ENCODE measurements at places on chromosomes 7 and 10. TPM values are rescaled to one million over a fixed set of nuclear protein-coding genes. Genes with fewer than 3 reads are reported as not detected.

Gene ERVW-1
- not detected for total RNA-seq

Gene TRIL
- 0.97 TPM for total RNA-seq

Gene ZNF32
- 14.5 TPM for total RNA-seq

DNA sequence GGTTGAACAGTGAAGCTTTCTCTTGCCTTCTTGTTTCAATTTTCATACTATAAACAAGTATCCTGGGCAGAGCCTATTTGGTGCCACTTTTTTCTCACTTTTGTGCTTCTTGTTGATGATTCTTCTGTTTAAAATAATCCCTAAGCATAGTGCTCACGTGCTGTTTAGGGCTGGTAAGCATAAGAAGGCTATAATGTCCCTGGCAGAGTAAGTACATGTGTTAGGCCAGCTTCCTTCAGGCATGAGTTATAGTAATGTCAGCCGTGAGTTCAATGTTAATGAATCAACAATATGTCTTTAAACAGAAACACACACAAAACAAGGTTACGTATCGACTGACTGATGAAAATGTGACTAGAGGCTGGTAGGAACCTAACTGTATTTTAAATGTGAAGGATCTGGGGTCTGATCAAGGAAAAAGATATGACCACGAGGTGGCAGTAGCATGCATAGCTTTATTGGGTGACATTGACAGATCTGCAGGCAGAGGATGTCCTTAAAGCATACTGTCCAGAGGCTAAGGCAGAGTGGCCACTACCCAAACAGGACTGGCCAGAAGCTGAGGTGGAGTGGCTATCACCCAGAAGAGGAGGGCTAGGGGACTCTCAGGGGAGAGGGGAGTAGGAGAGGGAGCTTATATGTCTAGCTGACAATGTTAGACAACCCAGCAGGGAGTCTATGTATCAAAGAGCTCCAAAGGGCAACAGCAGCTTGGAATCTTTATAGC, 113.7 kb downstream of the BRAF start:
- no peak overlapping the region for H3K4me3 ChIP-seq
- H3K27ac ChIP-seq: no peak overlapping the region
- no peaks in the 10 kb centered on the region for H3K36me3 ChIP-seq
- H3K4me1 ChIP-seq: peaks cover 2% of the 10 kb centered on the region
- DNase-seq: peak; percentile 77

- H3K27ac ChIP-seq: peak overlapping the region; percentile 99
- peaks cover 13% of the 10 kb centered on the region for H3K4me1 ChIP-seq
- H3K27me3 ChIP-seq: no peaks in the 10 kb centered on the region
- H3K4me3 ChIP-seq: peak overlapping the region; percentile 86
Measured at GRCh38 chr7:2353113-2353935, 1.3 kb upstream of the EIF3B start.

DNA sequence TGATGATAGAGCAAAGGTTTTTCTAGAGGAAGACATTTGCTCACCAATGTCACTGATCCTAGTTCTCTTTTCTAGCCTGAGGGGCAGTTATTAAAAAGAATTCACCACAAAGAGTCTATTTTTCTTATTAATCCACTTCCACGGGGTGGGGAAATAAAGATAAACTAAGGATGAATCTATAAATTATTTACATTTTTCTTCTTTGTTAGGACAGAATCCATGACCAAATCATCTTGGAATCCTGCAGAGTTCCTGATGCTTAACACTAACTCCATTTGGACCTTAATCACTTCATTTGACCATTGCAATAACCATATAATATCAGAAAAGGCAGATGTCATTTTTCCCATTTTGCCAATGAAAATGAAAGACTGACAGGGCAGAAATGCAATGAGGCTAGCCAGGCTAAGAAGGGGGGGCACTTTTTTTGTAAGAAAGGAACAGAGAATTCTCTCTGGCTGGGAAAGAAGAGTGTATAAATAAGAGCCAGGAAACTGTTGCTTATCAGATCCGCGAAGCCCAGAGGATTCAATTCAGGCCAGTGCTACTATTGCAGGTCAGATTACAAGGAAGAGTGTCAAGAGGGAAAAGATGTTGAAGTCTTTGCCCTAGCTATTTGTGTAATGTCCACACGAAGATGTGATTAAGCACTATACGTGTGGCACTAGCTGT, 433.2 kb downstream of the TNS3 start:
- H3K4me1 ChIP-seq: no peaks in the 10 kb centered on the region
- H3K27me3 ChIP-seq: no peaks in the 10 kb centered on the region
- no peak for DNase-seq
- no peak overlapping the region for H3K4me3 ChIP-seq
- H3K36me3 ChIP-seq: no peaks in the 10 kb centered on the region
- H3K27ac ChIP-seq: no peak overlapping the region

DNA sequence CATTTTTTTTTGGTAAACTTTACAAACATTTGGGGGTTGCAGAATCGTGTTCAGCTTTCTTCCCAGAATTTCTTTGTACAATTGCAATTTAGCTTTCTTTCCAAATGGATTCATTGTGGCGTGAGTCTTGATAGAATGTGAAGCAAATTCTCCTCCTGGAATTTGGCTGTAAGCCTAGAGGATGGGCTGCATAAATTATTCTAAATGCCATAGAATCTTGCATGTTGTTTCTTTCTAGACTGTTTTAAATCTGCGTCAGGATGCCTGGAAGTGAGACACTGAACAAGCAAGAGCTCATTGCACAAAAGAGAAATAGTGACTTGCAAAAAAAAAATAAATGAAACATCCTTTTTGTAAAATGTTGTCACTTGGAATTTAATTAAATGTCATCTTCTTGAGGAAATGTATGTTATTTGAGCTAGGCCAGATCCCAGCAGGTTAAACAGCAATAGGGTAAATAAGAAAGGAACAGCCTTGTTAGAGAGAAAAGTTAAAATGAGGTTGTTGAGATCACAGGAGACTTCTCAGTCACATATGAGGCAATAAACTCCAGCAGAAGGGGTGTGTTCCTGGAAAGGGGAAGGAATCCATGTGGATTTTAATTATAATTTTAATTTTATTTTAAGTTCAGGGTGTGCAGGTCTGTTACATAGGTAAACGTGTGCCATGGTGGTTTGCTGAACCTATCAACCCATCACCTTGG, 483.0 kb downstream of the PLXDC2 start:
- no peak overlapping the region for H3K27ac ChIP-seq
- H3K4me1 ChIP-seq: no peaks in the 10 kb centered on the region
- H3K4me3 ChIP-seq: no peak overlapping the region
- H3K36me3 ChIP-seq: no peaks in the 10 kb centered on the region
- H3K27me3 ChIP-seq: no peaks in the 10 kb centered on the region
- DNase-seq: no peak

- H3K27ac ChIP-seq: no peak overlapping the region
- no peak for DNase-seq
- H3K4me1 ChIP-seq: peaks cover 3% of the 10 kb centered on the region
- H3K27me3 ChIP-seq: no peaks in the 10 kb centered on the region
- H3K36me3 ChIP-seq: no peaks in the 10 kb centered on the region
Measured at GRCh38 chr10:74988054-74988775, 123.2 kb upstream of the SAMD8 start.

- H3K4me1 ChIP-seq: no peaks in the 10 kb centered on the region
- H3K27me3 ChIP-seq: no peaks in the 10 kb centered on the region
- H3K4me3 ChIP-seq: no peak overlapping the region
- H3K27ac ChIP-seq: no peak overlapping the region
- no peaks in the 10 kb centered on the region for H3K36me3 ChIP-seq
- DNase-seq: no peak
Measured at GRCh38 chr10:47049056-47049851, 138.0 kb downstream of the PTPN20 start.

- peaks cover 7% of the 10 kb centered on the region for H3K36me3 ChIP-seq
- no peak for DNase-seq
- peak overlapping the region; percentile 97 for H3K4me3 ChIP-seq
- peaks cover 18% of the 10 kb centered on the region for H3K4me1 ChIP-seq
- H3K27me3 ChIP-seq: no peaks in the 10 kb centered on the region
Measured at GRCh38 chr7:118185163-118185860, 1.3 kb downstream of the LSM8 start.
